Muscle of back (tissue), 13 donors: ENCODE measurements at places on chromosomes 7 and 10. TPM values are rescaled to one million over a fixed set of nuclear protein-coding genes. Genes with fewer than 3 reads are reported as not detected.

ADARB2 gene
- 0.45 TPM for polyA plus RNA-seq

ENTPD1 gene
- 14.7 TPM for polyA plus RNA-seq

EXOC6 gene
- 31.7 TPM for polyA plus RNA-seq

CAV2 gene
- 51.8 TPM for polyA plus RNA-seq

BTBD16 gene
- polyA plus RNA-seq = not detected

GRCh38 chr10:126736727-126737126, 66.2 kb upstream of the C10orf90 start:
- peak; percentile 23 for DNase-seq

DNA sequence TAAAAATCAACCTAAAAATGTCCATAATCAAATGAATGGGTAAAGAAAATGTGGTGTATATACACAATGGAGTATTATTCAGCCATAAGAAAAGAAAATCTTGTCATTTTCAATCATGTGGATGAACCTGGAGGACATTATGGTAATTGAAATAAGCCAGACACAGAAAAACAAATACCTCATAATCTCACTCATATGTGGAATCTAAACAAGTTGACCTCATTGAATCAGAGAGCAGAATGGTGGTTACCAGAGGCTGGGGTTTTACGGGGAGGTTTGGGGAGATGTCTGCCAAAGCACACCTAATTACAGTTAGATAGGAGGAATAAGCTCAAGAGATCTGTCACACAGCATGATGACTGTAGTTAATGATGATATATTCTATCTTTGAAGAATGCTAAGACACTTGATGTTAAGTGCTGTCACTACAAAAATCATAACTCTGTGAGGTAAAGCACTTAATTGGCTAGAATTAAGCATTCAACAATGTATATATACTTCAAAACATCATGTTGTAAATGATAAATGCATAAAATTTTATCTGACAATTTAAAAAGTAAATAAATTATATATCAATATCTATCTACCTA, 39.1 kb upstream of the TNPO3 start:
- DNase-seq = no peak

DNA sequence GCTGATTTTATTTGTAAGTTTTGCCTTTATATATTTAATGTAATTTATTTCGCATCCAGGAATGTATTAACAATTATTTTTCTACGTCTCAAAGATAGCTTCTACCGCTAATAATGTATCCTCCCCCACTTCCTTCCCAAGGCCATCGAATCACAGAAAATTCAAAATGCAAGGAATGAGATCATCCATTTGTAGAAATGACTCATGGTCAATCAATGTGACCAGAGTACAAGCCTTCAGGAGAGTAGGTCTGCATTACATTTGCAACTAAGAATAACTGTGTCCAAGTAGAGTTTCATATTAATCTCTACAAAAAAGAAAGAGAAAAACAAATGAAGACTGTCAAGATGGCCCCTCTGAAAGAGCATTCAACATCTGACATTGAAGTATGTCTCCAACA, 205.9 kb upstream of the PHF14 start:
- DNase-seq = no peak

DNA sequence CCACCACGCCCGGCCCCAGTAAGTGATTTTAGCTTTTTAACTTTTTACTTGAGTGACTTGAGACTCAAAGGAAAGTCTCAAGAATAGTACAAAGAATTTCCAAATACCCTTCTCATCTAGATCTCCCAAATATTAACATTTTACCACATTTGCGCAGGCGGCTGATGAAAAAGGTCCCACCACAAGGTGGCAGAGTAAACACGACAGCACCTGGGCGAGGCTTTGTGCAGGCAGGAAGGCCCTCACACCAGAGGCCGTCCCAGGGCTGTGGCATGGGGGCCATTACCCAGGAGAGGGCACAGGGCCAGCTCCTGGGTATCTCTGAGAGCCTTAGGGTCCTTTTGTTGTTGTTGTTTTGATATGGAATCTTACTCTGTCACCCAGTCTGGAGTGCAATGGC, 50.0 kb upstream of the WIPI2 start:
- DNase-seq = no peak

- no peak for DNase-seq
These were observed 443 bp downstream of the MYOF start for GRCh38 chr10:93481637-93482144.

GRCh38 chr10:21084700-21085099, 187.6 kb upstream of the NEBL start:
- DNase-seq = no peak
